Substantia nigra (tissue), 51 donors: ENCODE measurements at places on chromosomes 5 and 9.

DNA sequence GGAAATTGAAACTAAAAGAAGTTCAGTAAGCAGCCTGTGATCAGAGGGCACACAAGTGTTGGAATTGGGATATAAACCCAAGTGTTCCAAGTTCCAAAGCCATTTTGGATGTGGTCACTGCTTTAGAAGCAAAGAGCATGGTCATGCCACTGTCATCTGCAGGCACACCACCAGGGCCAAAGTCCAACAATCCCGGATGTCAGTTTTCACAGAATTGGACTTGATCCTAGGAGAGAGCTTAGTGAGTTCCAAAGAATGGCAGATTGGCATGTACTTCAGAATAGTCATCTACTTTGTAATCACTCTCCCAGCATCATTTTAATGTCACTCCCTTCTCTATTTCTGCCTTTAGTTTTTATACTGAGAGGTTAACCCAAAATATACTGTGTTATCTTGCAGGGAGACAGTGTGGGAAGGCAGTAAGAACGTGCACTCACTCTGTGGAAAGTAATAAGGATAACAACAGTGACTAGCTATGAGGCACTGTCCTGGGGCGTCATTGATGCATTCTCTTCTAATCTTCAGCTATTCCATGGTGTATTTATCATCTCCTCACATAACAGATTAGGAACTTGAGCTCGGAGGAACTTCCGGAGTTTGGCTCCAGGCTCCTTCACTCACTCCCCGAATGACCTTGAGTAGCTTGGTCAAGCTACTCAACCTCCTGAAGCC lies 388.0 kb downstream of the ACTL7B start:
- no peak for DNase-seq

- DNase-seq: no peak
Measured at GRCh38 chr5:145280806-145281205, 554.3 kb downstream of the PRELID2 start.

DNA sequence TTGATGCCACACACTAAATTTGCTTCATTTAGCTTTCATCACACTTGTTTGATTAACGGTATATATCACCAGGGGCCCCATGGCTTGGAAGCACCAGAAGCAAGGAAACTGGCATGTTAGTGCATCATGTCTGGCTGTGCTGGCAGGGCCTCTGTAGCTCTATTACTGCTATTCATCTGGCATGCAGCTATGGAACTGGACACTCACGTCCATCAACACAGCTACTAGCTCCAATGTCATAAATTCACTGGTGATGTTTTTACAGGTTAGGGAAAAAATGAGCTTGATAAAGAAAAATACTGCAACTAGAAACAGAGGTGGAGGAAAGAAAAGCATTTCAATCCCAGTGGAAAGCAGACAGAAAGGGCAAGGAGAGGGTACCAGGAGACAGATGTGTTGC lies 343.2 kb downstream of the DEPDC1B start:
- no peak for DNase-seq

DNA sequence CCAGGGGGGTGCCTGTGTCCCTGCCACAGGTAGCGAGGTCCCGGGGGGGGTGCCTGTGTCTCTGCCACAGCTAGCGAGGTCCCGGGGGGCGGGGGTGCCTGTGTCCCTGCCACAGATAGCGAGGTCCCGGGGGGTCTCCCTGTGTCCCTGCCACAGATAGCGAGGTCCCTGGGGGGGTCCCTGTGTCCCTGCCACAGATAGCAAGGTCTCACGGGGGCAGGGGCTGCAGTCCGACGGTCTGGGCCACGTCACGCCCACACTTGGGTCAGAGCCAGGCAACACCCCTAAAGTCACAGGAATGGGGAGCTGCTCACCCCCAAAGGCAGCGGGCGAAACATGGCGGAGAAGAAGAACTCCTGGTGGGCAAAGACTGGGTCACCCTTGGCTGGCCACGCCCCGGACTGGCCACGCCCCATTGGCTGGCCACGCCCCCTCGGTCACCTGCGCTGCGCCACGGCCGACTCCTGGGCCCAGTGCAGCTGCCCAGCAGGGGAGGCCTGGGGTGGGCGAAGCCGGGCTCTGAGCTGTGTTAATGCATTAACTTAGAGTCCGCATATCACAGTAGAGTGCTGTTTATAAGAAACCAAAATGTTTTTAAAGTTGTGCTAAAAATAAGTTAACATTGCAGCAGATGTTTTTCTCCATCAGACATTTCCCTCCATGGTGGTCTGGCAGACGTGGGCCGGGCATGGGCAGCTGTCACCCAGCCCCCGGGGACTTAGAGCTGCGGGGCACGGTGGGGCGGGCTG lies 7.0 kb downstream of the NOXA1 start:
- DNase-seq: no peak

- no peak for DNase-seq
Measured at GRCh38 chr5:143187495-143187894, 216.0 kb downstream of the NR3C1 start.

DNA sequence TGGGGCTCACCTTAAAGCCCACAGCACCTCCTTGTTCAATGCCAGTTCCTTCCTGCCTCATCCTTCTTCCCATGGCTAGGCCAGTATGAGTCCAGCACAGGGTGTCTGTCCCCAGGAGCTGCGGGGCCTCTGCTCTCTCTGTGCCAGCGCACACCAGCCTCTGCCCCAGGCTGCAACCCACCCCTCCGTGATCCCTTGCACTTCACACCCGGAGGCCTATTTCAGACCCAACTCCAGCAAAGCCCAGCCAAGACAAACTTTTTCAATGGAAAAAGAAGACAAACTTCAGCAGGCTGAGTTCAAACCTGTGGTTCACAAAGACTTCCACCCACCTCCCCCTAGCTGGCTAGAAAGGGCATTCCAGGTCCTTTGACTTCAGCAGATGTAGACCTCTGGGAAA lies 56.2 kb upstream of the OTULINL start:
- DNase-seq: no peak

GRCh38 chr9:125189011-125189360 lies 617 bp downstream of the PPP6C start:
- DNase-seq: no peak

DNA sequence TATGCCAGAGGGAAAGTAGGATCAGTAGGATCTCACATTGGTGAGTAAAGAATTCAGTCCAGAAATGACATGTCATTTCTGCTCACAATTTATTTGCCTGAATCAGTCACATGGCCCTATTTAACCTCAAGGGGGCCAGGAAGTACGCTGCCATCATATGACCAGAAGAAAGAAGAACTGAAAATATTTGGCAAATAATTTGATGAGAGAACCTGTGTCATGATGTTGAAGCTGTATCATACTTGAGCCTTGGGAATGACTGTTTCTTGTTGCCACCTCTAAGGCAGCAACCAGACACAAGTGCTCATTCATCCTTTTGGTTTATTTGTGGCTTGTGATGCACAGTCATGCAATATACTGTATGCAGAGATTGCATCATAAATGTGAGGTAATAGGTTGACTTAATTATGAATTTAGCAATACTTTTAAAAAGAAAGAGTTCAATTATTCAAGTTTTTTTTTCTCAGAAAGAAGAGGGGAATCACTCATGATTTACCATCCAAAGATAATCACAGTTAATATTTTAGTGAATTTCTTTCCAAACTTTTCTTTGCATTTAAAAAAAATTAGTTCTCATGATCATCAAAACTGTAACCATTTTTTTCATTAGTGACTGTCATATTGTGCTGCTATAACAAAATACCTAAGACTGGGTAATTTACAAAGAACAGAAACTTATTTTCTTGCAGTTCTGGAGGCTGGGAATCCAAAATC lies 8.2 kb upstream of the ZFYVE16 start:
- DNase-seq: no peak

- DNase-seq: no peak
Measured at GRCh38 chr5:32261198-32261597, 51.5 kb downstream of the MTMR12 start.

- DNase-seq: no peak
Measured at GRCh38 chr5:53083927-53084326, 25.6 kb downstream of the MOCS2 start.

GRCh38 chr5:78778538-78778937 lies 130.0 kb upstream of the LHFPL2 start:
- DNase-seq: no peak

GRCh38 chr5:142767178-142767577 lies 3.0 kb upstream of the ARHGAP26 start:
- no peak for DNase-seq

GRCh38 chr9:106893088-106893487 lies 30.1 kb downstream of the ZNF462 start:
- no peak for DNase-seq

DNA sequence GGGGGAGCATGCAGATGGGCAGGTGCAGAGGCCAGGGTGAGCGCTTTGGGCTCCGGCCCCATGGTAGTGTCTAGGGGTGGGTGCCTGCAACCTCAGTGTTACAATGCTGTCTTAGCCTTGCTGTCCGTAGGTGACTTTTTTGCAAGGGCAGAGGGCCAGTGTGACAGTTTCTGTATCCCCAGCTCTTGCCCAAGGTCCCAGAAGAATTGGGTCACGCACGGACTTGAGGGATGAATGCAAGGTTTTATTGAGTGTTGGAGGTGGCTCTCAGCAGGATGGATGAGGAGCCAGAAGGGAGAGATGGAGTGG lies 492.5 kb downstream of the AGTPBP1 start:
- no peak for DNase-seq

- no peak for DNase-seq
Measured at GRCh38 chr5:143401227-143402016, 2.1 kb downstream of the NR3C1 start.

- no peak for DNase-seq
Measured at GRCh38 chr5:94778299-94778698, 159.8 kb downstream of the SLF1 start.

- DNase-seq: no peak
Measured at GRCh38 chr5:119792161-119792799, 162.9 kb downstream of the FAM170A start.

GRCh38 chr9:33447799-33448553 lies 583 bp upstream of the AQP3 start:
- DNase-seq: no peak
